Epithelial cell of esophagus (primary cell): ENCODE measurements at places on chromosomes 3 and 15.

DNA sequence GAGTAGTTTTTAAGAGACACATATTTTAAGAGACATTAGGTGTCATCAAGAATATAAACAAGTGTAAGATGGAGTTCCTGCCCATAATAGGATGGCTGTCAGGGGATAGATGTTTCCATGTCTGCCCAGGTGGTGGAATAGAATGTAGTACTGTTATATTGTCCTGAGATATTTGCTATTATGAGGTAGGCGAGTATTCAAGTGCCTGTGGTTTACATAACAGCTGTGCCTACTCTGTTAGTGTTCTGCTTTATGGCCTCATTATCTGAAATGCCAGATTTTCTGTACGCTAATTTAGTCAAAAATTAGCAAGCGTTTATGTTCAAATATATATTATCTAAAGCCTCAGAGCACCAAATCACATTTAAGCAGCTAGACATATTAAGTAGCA is 360.2 kb upstream of the ROPN1 start:
- DNase-seq, result no peak

DNA sequence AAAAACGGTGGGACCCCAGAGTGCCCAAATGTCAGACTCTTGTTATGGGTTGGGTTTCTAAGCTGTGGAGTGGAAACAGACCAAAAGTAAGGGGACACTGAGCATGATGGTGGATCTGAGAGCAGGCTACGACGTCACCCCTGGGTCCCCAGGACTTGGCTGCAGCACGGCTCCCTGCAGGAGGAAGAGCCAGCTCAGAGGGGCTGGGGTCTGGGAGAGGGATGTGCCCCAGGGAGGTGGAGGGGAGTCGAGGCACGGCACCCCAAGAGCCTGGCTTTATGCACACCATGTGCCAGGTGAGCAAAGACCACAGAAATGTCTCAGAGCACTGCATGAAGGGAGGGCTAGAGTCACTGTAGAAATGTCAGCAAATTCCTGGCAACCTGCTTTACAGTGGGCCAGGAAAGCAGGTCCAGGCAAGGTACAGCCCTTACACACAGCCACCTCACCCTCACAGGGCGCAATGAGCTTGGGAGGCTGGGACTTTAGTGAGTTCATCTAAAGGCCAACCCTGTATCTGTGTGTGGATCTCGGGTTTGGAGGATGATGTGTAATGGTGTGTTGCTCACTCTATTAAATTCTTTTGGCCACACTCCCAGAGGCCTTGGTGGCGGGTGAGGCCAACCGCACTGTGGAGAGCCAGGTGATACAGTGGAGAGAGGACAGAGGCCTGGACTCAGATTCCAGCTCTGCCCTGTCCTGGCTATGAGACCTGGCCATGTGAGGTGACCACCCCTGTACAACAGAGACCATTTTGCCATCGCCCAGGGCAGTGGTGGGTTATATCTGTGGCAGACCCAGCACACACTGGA is 14.1 kb downstream of the CTSH start:
- DNase-seq, result peak; percentile 99

- DNase-seq, result peak; percentile 35
Measured at GRCh38 chr3:95886616-95887015, 927.8 kb upstream of the EPHA6 start.

- no peak for DNase-seq
Measured at GRCh38 chr3:172333042-172333377, 115.2 kb downstream of the GHSR start.

DNA sequence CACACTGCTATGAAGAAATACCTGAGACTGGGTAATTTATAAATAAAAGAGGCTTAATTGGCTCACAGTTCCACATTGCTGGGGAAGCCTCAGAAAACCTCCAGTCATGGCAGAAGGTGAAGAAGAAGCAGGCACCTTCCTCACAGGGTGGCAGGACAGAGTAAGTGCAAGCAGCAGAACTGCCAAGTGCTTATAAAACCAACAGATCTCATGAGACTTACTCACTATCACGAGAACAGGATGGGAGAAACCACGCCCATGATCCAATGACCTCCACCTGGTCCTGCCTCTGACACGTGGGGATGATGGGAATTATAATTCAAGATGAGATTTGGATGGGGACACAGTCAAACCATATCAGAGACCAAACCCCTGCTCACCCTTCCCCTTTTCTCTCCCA is 75.0 kb downstream of the TRIM69 start:
- DNase-seq, result peak; percentile 13

DNA sequence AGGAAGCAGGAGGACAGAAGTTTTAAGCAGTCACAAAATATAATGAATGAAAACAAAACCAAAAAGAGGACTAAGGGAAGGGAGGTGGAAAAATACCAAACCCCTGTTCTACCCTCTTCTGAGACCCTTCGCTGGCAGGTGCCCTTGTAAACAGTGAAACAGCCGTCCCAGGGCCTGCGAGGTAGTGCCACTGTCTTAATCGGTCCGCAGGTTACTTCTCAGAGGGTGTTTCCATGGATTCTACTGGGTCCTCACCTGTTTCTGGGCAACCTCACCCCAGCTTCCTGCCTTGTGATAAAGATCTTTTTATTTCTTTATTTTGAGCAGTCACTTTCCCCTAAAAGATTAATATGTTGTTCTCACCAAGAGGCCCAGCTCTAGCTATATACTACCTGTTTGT is 65.3 kb downstream of the SLC30A4 start:
- DNase-seq, result no peak

GRCh38 chr3:15602146-15602536 is 596 bp downstream of the BTD start:
- no peak for DNase-seq

DNA sequence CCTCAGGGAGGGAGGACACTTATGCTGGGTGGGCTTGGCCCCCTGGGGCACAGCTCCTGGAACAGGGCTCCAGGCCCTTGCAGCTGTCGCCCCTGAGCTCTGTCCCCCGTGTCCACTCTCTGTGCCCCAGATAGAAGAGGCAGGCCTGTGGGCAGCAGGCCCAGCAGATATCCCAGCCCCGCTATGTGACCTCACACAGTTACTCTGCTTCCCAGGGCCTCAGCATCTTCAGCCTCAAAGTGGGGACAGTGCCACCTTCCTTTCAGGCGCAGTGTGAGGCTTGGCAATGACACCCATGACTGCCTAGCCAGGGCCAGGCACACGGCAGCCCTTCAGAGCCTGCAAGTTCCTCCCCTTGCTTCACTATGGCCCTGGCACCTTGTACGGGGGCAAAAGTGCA is 98.4 kb downstream of the IQSEC1 start:
- DNase-seq, result no peak

GRCh38 chr15:85621094-85621493 is 173.6 kb downstream of the KLHL25 start:
- no peak for DNase-seq

DNA sequence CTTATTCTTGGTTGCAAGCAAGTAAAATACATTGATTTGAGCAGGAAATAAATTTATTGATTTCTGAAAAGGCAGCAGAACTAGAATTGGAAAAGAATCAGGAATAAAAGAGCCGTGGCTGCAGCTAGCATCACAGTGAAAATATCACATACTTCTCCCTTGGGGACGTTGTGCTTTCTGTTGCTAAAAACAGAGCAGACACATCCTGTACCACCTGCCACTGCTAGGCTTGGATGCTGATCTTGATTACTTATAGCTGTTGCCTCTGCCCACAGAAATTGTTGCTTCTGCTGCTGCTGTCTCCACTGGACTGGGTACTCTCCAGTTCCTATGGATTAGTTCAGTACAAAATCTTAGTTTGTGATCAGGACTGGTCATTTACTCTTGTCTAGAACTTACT is 283.8 kb downstream of the C3orf38 start:
- DNase-seq, result no peak

DNA sequence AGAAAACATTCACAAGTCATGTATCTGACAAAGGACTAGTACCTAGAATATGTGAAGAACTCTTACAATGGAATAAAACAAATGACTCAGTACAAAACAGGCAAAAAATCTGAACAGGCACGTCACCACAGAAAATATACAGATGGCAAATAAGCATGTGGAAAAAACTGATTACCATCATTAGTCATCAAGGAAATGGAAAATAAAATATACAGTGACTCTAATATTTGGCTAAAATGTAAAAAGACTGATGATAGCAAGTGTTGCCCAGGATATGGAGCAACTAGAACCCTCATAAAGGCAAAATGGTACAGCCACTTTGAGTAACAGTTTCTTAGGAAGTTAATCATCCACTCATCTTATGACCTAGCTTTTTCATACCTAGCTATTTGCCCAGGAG is 95.8 kb upstream of the ABHD17C start:
- DNase-seq, result peak; percentile 83

- no peak for DNase-seq
Measured at GRCh38 chr3:119305286-119305685, 11.1 kb downstream of the ARHGAP31 start.

- peak; percentile 15 for DNase-seq
Measured at GRCh38 chr15:72796515-72797337, 13.2 kb upstream of the ADPGK start.

DNA sequence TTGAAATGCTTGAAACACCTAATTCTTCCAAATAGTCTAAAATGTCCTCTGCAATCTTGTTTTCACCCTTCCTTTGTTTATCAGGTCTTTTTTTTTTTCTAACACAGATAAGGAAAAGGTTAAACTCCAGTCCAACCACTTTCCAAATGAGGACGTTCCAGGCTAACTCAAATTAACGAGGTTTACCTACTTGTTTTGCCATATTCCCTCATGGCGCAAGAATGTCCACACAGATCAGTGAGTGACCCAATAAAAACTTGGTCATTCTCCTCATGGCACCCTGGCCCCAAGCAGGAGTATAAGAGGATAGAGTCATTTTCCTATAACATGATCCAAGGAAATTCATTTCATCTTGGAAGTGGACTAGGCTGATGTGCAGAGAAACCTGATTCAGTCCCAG is 6.6 kb upstream of the LIPC start:
- no peak for DNase-seq
